Muscle of back (tissue), 13 donors: ENCODE measurements at places on chromosomes 5 and 9. TPM values are rescaled to one million over a fixed set of nuclear protein-coding genes. Genes with fewer than 3 reads are reported as not detected.

Gene ANGPTL2
- polyA plus RNA-seq, result 101 TPM

Gene PCDHB8
- 1.0 TPM for polyA plus RNA-seq

Gene ZBTB43
- 12.2 TPM for polyA plus RNA-seq

Gene LURAP1L
- 12.7 TPM for polyA plus RNA-seq

Gene HEMGN
- polyA plus RNA-seq, result 11.5 TPM

Gene STING1
- polyA plus RNA-seq, result 29.6 TPM

Gene SMIM33
- polyA plus RNA-seq, result not detected

Gene KCNN2
- polyA plus RNA-seq, result 8.0 TPM

Gene TLN1
- polyA plus RNA-seq, result 108 TPM

Gene ADGRV1
- 1.4 TPM for polyA plus RNA-seq

Gene CDKN2A
- not detected for polyA plus RNA-seq

Gene ZNF608
- polyA plus RNA-seq, result 30.4 TPM

DNA sequence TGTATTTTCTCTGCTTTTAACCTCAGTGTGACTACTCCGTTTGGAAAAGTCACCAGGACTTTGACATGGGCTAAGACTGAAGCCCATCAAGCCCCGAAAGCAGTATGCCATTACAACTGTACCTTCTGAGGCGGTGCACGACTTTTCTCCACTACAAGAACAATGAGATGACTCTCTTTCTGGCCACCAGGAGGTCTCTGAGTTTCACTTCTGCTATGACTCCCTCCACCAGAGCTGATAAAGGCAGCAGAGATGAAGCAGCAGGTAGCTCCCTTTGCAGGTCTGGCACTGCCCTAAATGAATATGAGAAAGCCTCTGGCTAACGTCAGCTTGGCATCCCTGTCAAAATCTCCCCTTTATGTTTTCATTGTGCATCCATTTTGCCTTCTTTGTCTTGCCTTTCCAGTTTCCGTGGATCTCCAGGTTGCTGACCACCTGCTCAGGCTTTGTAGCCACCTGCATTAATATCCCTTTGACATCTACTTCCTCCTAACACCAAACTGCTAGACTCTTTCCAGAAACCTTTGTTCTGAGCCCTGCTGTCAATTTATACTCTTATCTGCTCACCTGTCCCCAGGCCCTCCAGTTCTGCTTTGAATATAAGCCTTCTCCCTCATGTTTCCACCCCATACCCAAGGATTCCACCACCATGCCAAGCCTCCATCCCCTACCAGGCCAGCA is 221.7 kb downstream of the ZNF608 start:
- DNase-seq, result no peak

- no peak for DNase-seq
Measured at GRCh38 chr5:24777392-24777791, 132.6 kb upstream of the CDH10 start.

GRCh38 chr5:178496642-178497041 is 93.6 kb downstream of the COL23A1 start:
- DNase-seq, result no peak

DNA sequence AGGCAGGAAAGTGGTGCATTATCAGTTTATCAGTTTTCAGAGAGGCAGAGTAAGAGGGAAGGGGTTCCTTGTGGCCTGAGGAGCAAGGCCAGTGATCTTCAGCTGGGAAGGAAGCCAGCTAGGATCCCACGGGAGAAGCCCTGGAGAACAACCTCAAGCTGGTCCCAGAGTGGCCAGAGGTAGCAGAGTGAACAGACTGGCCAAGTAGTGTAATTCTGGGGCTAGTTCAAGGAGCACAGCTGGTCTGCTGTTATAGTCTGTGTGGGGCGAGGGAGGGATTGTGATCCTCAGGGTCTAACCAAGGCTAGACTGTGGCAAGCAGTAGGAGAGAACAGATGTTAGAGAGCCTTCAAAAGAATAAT is 164.6 kb downstream of the CARTPT start:
- DNase-seq, result no peak

- peak; percentile 14 for DNase-seq
Measured at GRCh38 chr9:64773491-64773931, 511.5 kb downstream of the FOXD4L5 start.

DNA sequence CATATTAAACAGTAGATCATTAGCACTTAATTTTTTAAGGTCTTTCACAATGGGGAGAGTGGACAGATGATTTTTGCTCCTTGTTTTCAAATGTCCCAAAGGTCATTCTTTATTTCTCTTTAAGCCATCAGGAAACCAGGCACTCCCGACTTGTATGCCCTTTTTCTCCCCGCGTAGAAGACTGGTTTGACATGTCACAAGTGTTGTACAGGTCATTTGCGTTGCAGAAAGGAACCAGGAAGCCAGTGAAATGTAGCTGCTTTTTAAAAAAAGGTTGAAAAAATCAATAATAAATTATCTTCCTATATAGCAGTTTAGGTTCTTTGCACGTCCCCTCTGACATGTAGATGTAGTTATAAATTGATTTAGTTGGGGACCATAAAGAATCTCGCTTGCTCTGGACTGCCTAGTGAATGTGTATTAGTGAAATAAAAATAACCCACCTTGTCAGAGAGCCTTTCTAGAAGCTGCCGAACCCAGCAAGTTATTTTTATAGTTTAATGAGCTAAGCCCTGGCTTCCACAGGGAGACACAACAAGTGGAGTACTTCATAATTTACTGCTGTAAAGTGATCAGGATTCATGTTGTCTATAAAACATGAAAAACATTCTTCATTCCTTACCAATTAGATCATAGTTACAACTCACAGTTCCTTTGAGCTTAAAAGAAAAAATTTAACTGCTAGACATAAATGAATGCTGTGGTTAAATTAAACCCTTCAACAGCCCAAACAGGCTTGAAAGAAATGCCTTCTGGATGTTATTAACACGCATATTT is 404.6 kb downstream of the CSNK1G3 start:
- peak; percentile 88 for DNase-seq

DNA sequence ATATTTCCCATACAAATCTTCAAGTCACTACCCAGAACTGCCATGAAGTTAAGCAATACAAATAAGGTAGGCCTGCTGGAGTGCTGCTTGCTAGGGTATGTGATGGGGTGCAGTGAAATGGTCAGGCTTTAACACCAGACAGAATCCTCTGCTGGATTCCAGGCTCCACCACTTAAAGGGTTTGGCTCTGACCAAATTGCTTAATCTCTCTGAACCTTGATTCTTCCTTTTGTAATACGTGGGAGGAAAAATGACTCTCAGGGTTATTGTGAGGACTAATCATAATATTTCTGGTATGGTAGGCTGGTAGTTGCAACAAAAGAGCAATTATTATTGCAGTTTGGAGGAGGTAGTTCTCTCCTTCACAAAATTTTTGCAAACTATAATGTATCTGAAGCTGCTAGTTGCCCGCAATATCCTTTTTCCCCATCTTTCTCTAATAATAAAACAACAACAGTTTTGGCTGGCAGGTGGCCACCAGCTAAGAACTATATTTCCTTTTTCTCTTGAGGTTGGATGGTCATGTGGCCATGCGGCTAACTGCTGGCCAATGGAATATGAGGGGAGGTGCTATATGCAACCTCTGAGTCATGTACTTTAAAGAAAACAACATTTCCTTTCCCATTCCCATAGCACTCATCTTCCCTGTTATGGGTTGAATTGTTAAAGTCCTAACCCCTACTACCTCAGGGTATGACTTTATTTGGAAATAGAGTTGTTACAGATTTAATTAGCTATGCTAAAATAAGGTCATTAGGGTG is 44.1 kb downstream of the CCL28 start:
- no peak for DNase-seq

GRCh38 chr9:101977614-101978210 is 239.3 kb upstream of the GRIN3A start:
- DNase-seq, result peak; percentile 12

DNA sequence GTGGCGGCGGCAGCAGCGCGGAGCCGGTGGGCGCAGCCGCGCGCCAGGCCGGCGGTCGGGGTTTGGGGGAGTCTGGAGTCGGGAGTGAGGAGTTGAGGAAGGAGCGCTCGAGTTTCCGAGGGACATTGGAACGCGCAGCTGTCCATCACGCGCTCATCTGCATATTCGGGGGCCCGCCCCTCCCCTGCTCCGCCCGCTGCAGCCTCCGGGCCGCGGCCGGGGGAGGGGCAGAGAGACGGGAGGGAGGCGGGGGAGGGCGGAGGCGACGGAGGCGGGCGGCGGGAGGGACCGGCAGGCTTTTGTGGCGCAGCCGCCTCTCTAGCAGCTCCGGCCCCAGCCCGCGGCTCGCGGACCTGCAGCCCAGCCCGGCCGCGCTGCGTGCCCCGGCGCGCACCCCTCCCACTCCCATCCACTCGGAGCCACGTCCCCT is at the start of gene IRX2:
Gene IRX2, minus strand, starts transcription at position 86 of the 430 bp plus-strand sequence. CDS start 264 bp downstream, outside the sequence.
- peak; percentile 90 for DNase-seq

- DNase-seq, result peak; percentile 4
Measured at GRCh38 chr9:134629586-134630392, 11.8 kb upstream of the COL5A1 start.

DNA sequence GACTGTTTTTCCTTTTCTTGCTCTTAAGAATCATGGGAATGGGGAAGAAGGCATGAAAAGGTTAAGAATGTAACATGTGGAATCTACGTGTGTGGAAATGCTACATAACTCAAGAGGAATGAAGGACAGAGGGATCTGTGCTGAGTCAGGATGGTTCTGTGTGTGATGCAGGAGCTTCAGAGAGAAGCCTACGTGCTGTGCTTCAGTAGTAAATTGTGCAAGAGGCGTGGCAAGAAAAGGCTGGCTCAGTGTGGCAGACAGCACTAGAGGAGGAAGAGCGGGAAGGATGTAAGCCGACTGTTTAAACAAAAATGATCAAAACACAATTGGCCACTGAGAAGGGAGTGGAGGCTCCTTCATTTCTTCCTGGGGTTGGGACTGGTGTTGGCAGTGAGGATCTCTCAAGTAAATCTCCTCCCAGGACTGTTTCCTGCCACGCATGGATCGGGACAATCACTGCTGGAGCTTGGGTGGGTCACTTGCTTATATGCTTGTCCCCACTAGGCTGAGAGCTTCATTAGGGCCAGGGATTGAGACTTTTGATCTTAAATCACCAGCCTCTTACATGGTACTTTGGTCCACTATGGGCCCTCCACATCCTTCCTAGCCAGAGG is 59.4 kb upstream of the BASP1 start:
- no peak for DNase-seq

GRCh38 chr5:45454114-45454513 is 242.1 kb downstream of the HCN1 start:
- peak; percentile 10 for DNase-seq

DNA sequence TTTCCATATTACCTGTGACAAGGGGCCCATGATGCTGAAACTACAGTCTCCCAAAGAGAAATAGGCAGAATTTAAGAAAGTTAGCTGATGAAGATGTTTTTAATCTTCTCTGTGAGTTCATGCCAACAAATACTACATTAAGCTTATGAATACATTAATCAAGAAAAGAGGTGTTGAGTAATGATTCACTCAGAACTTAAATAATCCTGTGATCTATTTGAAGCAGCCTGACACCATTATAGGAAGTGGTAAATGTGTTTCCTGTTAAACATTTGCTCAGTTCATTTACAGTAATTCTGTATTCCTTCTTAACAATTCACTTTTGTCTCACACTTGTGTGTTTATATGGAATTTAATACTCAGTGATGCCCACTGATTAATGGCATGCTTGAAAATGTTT is 75.0 kb upstream of the IZUMO3 start:
- DNase-seq, result no peak

DNA sequence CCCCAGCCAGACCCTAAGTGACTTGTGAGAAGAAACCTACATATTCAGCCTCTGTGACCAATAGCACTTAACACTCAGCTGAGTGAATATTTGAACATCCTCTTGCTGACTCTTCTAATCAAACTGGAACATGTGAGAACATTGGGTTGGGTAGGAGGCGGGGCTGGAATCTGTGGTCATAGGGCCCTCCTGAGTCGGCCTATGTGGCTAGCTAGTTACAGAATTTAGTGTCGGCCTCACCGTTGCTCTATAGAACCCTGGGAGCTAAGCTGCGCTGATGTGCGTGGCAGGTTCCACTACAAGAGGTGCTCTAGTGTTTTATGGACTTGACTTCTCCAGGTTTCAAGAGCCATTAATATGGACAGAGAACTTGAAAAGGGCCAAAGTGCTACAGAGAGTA is 138.8 kb downstream of the DROSHA start:
- no peak for DNase-seq

DNA sequence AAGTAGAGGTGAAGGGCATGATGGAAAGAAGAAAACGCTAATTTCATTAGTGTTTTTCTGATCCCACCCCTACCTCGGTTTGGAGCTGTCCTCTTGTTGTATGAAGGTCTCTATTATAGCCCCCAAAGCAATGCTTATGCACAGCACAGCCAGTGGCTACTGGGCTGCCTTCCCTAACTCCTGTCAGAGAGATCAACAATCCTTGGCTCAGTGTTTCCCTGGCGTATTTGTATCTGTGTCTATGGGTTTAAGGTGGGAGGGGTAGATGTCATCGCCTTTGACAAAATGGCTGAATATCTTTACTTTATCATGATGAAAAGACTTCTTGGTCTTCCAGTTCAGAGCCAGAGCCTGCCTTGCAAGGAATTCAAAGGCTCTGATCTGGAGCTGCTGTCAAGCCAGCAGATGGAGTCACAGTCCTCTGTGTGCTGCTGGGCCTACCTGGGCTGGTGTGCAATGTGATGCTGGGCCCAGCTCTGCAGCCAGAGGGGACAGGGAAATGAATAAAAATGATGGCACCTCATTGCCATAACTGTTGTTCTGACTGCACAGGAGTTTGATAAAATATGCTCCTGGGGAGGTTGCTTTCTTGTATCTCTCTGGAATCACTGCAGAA is 20.1 kb upstream of the HSPA9 start:
- DNase-seq, result no peak

GRCh38 chr5:73318308-73318719 is 130.3 kb downstream of the FOXD1 start:
- no peak for DNase-seq

GRCh38 chr5:106875591-106876297 is 795.0 kb downstream of the EFNA5 start:
- no peak for DNase-seq

DNA sequence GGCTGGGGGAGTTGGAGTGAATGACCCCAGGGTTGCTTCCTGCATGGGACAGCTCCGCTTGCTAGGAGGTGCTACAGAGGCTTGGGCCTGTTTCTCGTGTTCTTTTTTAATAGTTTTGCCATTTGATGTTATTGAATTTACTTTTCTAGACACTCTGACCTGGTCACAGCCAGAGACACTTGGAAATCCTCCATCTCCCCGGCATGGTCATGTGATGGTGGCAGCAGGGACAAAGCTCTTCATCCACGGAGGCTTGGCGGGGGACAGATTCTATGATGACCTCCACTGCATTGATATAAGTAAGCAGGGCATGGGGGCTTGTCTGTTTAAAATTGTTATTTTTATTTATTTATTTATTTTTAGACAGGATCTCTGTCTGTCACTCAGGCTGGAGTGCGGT is 13.4 kb downstream of the HSPA5 start:
- DNase-seq, result no peak
